ENCODE measurements at places on chromosomes 13 and 19. TPM values are rescaled to one million over a fixed set of nuclear protein-coding genes. Genes with fewer than 3 reads are reported as not detected.

GRCh38 chr13:110345701-110346100 is 38.6 kb downstream of the COL4A2 start:
- peak; percentile 46 for DNase-seq

ATP4B gene
- total RNA-seq, result not detected

SLC27A5 gene
- 8.4 TPM for total RNA-seq

ZNF100 gene
- total RNA-seq, result 11.5 TPM

GRCh38 chr13:93925990-93926389 is 553.5 kb downstream of the DCT start:
- DNase-seq, result no peak

DNA sequence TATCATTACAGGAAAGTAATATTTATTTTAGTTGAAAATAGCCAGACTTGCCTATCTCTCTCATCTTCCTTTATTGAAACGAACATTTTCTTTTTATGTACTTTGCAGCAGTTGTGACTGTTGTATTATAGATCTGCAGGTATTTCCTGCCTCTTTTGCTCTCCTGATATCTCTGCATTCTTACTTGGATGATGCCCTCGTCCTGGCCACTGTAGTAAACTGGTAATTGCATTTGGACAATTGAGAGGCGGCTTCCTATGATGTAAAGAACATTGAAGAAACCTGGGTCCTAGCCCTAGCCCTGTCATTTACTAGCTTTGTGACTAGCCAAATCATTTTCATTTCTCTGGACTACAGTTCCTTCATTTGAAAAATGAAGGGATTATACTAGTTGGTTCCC is 6.4 kb downstream of the ARHGAP35 start:
- no peak for DNase-seq

- peak; percentile 66 for DNase-seq
Measured at GRCh38 chr19:3698974-3699740, 1.1 kb downstream of the PIP5K1C start.

RBM42 gene
- 65.5 TPM for total RNA-seq

IGFL1 gene
- total RNA-seq, result not detected

- no peak for DNase-seq
Measured at GRCh38 chr19:46116121-46116520, 8.4 kb downstream of the IGFL3 start.

- DNase-seq, result no peak
Measured at GRCh38 chr13:86877441-86877840, 793.7 kb upstream of the SLITRK5 start.

DCT gene
- 1.2 TPM for total RNA-seq

Measured in adrenal gland (tissue), 19 donors.